ENCODE measurements at places on chromosomes 3 and 15.
A peak's percentile ranks its signal among the peaks of the same experiment; 100 is the strongest.

DNA sequence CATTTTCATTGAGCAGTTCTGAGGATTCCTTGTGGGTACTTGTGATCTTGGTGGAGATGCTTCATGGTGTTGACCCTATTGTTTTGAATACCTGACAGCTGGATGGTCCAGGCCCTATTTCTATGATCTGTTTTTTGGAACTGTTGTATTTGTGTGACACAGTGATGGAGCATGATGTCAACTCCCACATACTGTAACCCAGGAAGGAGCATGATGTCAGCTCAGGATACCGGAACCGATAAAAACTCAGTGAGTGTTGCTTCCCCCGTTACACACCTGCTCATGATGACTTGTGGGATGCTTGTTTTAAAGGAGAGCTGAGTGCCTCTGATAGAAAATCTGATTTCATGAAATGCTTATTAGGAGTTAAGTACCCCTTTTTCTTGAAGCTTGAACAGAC lies 45.1 kb downstream of the ZBTB38 start:
- no peak for DNase-seq

GRCh38 chr3:100136921-100137320 lies 22.6 kb upstream of the FILIP1L start:
- DNase-seq, result no peak

DNA sequence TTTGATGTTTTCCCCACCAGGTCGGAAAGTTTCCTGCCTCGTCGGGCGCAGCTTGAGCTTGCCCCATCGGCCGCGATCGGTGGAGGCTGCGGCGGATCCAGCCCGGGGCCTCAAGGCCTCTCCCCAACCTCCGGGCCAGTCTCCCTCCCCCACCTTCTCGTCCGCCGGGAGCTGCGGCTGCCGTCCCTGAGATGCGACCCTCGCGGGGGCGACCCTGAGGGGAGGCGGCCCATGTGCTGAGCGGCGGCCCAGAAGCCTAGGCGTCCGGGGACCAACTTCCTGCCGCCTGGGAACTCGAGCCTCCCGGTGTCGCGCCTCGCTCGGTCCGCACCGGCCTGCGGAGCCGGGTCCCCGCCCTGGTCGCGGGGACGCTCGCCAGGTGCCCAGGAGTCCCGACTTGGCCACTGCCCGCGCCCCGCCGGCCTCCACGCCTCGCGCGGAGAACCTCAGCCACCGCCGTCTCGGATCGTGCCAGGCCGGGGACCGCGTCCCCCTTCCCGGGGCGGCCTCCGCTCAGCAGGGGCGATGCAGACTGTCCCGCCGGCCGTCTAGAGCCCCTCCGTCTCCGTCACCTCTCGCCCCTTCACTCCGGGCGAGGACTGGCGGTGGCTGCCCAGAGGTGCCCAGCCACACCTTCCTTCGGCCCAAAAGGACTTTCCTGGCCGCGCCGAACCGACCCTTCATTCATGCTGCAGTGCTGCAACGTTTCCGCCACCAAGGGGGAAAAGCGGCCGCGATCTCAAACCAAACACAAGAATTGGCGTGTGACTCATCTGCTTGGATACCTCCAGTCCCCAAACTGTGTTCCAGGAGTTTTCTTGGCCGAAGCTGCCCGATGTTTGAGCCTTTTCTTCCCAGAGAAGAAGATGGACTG lies 656 bp downstream of the SLMAP start:
- DNase-seq, result peak; percentile 54

- DNase-seq, result no peak
Observed at GRCh38 chr3:37859354-37859753, 2.3 kb upstream of the CTDSPL start.

GRCh38 chr15:57158997-57159668 lies 217.2 kb upstream of the CGNL1 start:
- DNase-seq, result no peak

DNA sequence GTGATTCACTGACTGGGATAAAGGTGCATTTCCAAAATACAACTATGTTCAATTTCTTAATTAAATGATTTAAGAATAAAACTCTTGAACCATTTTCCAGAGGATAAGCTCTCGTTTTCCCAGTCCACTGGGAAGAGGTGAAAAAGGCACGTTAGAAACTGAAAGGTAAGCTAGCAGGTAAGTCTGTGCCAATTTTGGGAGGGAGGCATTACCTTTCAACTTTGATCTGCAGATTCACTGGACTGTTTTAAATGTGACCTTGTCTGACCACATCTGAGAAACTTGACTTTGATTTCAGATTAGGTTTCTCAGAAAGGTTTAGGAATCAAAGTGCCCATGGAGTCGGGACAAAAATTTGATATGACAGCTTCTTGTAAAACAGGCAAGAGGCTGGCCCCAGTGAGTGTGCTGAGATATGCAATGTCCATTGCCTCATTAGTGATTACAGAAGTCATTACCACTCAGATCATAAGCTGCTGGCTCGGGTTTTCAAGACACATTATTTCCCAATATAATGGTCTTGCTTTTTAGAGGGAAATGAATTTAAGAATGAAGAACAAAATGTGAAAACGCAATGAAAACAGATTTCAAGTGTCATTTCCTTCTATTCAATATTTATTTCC lies 118.8 kb downstream of the ADAMTS9 start:
- DNase-seq, result no peak

DNA sequence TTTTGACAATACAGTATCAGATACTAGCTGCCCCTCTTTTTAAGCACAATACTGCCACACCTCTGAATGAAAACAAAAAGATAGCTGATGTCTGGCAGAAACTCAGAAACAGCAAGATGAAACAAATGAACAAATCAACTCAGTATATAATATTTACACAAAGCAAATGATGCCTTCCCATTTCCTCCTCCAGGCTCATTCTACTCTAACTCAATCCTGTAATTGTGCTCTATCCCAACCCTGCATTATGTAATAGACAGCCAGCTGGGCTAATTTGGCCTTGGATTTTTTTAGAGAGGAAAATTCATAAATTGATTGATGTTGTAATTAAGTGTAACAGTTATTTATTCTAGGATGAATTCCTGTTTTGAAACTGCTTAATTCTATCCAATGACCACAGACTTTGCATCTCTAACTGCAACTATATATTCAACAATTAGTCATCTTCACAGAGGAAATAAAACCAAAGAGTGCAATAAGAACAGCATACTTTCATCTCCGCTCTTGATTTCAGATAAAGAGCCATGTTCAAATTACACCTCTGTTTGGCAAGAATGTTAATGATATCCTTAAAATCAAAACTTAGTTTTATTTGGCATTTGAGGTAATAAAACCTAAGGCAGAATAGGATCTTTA lies 6.1 kb downstream of the ATG3 start:
- DNase-seq, result no peak

DNA sequence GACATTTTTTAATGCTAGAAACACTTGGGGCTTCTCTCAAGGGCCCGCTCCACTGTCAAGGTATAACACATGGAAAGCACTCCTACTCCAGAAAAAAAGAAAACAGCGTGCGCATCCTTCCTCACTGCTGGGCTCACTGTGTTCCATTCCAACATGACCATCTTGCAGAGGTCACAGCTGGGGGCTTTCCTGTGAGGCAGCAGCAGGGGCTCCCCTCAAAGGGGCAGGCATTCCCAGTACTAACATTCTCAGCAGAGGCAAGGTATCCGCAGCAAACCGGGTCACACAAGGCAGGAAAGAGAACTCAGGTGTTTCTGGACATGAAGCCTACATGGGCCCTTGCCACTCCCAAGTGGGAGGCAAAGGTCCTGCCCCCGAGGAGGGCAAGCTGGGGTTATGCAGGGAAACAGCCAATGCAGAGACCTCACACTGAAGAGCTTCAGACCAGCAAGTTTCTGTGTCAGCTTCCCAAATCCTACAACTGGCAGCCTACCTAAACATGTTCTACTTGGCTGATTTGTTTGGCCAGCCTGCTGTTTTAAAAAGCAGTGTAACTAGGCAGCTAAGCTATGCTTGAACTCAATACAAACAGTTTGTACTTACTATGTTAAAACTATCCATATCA lies 6.4 kb downstream of the BDH1 start:
- DNase-seq, result no peak

- no peak for DNase-seq
Observed at GRCh38 chr15:36605604-36606263, 26.3 kb downstream of the CDIN1 start.

DNA sequence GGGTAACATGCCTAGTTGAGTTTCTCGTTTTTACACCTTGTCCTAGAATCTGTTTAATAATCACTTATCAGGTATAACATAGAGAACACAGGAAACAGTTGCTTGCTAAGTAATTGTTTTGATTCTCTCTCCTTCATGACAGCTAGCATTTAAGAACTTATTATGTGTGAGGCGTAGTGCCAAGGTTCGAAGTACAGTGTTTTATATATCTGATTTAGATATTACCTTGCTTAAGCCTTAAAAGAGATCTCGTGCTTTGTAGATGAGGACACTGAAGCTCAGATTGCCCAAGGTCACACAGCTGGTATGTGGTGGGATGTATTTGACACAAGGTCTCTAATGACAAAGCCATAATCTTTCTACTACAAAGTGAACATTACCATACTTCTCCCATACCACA lies 29.0 kb upstream of the IFT57 start:
- no peak for DNase-seq

DNA sequence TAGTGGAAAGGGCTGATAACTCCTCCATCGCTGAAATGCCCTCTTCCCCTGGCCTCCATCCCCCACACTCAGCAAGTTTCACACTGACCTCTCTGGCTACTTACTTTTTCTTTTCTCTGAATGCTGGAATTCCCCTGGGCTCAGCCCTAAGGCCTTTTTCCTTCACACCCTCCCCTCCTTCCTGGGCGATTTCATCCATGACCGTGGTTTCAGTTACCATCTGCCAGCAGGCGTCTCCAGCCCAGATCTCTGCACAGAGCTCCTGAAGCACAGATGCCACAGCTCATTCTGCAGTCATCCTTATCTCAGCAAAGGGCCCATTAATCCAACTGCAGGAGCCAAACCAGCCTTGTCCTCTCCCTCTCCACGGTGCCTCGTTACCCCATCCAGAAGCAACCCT lies 114.0 kb downstream of the RFTN1 start:
- no peak for DNase-seq

DNA sequence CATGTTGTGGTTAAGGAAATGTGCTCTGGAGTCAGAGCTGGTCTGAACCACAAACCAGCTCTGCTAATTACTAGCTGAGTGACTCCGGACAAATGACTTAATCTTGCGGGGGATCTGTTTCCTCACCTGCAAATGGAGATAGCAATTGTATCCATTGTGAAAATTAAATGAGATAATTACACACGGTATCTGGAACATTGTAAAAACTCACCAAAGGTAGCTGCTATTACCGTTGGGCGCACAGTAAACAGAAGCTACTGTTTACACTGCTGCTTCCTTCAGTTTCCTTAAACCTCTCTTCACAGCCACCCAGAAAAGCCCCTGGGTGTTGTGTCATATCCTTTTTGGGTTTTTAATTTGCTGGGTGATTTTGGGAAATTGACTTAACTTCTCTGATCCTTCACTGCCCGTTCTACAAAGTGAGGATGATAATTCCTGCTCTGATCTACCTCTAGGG lies 107.8 kb downstream of the MEGF11 start:
- DNase-seq, result no peak

- peak; percentile 42 for DNase-seq
Observed at GRCh38 chr3:23612296-23612891, 193.4 kb upstream of the UBE2E1 start.

- DNase-seq, result no peak
Observed at GRCh38 chr15:45434078-45434567, 55.8 kb upstream of the GATM start.

- no peak for DNase-seq
Observed at GRCh38 chr3:111729087-111729846, 129.8 kb upstream of the PHLDB2 start.

DNA sequence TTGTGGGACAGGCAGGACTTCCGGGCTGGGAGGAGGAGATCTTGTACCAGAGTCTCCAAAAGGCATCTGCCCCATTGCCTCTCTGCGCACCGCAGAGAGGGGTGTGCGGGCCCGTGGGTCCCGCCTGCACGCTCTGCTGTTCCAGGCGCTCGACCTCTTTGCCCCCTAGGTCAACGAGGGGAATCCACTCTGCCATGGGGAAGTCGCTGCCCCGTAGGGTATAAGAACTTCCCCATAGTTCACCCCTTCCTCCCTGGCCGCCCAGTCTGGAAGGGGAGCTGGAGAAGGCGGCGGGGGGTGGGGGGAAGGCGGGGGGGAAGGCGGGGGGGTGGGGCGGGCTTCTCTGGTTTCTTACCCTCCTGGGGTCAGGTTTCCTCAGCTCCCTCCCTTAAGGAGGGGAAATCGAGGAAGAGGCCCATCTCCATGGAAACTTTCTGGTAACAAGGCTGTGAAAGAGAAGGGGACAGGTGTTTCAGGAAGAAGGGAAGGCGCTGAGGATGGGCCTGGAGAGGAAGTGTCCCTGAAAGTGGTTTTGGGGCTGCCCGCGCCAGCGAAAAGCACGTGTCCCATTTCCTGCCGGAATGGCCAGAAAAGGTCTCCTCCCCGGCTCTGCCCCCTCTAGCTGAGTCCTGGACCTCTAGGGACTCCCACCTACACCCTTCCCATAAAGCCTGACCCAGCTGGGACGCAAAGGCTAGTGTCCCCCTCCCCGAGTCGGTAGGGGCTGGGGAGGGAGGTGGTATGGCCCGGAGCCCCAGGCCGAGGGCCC lies 27.5 kb downstream of the NR1I2 start:
- no peak for DNase-seq

- DNase-seq, result no peak
Observed at GRCh38 chr15:71002316-71002715, 109.7 kb downstream of the LRRC49 start.

DNA sequence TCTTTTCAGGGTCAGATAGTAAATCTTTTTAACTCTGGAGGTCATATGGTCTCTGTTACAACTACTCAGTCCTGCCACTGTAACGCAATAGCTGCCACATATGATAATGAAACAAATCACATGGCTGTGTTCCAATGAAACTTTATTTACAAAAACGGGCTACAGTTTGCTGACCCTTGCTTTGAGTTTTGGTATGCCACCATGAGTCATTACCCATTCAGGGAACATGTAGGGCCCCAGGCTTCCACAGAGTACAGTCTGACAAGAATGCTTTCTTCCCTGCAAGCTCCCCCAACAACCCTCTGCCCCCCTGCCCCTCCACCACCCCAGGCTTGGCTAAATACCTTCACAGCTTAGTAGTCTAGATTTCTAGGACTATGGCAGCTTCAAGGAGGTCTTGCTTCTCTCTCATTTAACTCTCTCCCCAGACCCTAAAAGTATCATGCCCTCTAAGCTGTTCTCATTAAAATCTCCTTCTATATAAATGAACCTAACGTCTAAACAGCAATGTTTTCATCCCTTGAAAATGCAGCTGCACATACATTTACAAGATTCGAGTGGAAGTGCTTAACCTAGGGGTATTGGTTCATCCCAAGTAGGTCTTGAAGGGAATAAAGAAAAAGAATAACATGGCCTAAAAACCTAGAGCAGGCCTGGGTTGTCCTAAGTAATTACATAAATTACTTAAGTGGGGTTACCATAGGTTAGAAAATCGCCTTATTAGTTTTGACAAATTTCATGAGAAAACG lies 117.8 kb upstream of the PRICKLE2 start:
- no peak for DNase-seq

DNA sequence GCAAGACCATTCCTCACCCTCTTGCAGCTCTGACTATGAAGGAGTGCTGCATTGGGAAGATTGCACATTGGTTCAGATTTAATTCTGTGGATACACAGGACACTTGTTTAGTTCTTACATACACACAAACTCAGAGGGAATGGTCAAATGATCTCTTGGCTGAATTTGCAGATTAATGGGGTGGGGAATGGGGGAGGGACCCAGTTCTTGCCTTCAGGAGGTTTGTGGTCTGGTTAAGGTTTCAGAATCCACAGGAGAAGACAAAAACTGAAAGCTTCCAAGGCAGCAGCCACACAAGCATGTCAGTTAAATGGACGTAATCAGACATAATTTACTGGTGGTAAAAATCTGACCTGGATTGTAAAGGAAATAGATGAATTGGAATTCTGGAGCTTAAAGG lies 257.1 kb upstream of the ROPN1 start:
- DNase-seq, result no peak

- no peak for DNase-seq
Observed at GRCh38 chr15:40272485-40273056, 10.3 kb downstream of the ANKRD63 start.

Data from LoVo (cell line).